Frontal cortex (tissue), 4 donors: ENCODE measurements at places on chromosomes 3 and 15. TPM values are rescaled to one million over a fixed set of nuclear protein-coding genes. Genes with fewer than 3 reads are reported as not detected.

The FRMD5 gene
- total RNA-seq, result 25.3 TPM

The LRTM1 gene
- total RNA-seq, result not detected

The ZNF774 gene
- total RNA-seq, result 4.5 TPM

The SERPINI2 gene
- total RNA-seq, result 0.41 TPM

The ITGB5 gene
- 20.4 TPM for total RNA-seq

The HTR3C gene
- total RNA-seq, result not detected
